ENCODE measurements at places on chromosomes 13 and 19.

GRCh38 chr19:42098781-42099180, 22.8 kb downstream of the ZNF574 start:
- DNase-seq = no peak

- no peak for DNase-seq
Measured at GRCh38 chr19:1041835-1042685, 2.2 kb downstream of the ABCA7 start.

- no peak for DNase-seq
Measured at GRCh38 chr13:93951951-93952350, 527.5 kb downstream of the DCT start.

DNA sequence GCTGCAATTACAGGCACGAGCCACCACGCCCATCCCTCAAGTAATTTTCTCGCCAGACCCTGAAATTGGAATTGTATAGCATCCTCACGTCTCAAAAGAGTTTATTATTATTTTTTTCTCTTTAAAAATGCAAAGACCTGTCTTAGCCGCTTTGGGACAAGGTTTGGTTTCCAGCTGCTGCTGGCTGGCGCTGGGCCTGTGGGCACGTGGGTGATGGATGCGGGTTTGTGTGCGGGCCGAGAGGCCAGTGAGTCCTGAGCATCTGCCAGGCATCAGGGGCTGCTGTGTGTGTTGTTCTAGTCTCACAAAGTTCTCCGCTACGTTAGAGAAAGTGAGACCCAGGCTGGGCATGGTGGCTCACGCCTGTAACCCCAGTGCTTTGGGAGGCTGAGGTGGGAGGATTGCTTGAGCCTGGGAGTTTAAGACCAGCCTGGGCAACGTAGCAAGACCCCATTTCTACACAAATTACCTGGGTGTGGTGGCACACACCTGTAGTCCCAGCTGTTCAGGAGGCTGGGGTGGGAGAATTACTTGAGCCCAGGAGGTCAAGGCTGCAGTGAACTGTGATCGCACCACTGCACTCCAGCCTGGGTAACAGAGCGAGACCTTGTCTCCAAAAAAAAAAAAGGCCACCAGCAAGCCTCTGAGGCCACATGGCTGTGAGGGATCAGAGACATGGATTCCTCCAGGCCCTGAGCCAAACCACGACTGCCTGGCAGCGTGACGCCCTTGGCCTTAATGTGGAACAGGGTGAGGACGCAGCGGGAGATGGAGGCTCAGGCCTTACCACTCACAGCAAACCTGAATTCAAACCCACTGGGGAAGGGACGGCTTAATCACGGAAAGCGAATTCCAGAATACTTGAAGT, 4.7 kb upstream of the TMPRSS9 start:
- no peak for DNase-seq

DNA sequence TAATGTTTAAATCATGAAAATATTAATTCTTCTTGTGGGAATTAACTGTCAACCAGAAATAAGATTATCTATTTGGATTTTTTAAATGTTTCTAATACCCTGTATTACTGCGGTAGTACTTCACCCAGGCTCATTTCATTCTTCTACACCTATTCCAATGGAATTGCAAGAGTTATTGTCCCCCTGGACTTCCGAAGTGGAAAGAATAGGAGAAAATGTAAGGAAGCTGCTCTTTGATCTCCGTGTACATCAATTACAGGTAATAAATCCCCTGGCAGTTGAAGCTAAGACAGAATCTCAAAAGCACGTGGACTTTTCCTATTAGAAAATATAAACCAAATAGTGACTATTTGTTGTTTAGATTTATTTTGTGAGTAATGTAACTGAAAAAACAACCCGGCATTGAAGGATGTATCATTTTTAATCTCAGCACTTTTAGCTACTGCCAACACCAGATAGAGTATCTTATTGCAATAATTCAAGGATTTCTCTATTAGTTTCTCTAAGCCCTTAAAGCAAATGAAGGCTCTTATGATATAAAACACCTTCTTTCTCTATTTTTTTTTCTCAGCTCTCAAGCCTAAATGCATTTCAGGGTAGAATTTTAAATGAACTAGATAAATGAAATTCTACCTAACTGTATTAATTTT, 77.3 kb downstream of the MZT1 start:
- DNase-seq = no peak

DNA sequence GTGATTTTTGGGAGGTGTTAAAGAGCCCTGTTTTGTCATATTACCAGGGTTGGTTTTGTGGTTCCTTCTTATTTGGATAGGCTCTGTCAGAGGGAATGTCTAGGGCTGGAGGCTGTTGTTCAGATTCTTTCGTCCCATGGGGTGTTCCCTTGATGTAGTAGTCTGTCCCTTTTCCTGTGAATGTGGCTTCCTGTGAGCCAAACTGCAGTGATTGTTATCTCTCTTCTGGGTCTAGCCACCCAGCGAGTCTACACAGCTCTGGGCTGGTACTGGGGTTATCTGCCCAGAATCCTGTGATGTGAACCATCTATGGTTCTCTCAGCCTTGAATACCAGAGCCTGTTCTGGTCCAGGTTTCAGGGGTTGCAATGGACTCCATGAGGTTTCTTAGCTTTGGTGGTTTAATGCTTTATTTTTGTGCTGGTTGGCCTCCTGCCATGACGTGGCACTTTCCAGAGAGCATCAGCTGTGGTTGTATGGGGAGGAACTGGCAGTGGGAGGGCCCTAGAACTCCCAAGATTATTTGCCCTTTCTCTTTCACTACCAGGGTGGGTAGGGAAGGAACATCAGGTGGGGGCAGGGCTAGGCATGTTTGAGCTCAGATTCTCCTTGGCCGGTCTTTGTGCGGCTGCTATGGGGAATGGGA, 78.8 kb downstream of the SPRY2 start:
- DNase-seq = no peak

GRCh38 chr13:43731296-43731695, 55.5 kb downstream of the ENOX1 start:
- DNase-seq = no peak

DNA sequence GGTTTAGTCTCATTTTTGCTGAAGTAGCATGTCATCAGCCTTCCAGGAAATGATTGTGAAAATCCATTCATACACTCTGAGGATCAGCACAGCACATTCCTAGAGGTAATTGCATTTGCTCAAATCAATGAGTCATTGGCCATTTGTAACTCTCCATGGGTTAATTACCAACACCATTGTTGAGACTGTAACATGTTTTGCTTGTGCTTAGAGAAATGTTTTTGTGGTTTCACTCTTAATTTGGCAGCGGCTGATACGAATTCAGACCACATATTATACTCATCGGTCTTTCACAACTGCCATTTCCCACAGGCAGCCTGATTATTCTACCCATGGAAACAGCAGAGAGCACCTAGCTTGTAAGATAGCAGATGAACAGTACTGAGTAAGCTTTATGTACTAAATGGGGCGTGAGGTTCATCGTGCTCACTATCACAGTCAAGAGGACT, 110.3 kb downstream of the NHLRC3 start:
- peak; percentile 20 for DNase-seq

DNA sequence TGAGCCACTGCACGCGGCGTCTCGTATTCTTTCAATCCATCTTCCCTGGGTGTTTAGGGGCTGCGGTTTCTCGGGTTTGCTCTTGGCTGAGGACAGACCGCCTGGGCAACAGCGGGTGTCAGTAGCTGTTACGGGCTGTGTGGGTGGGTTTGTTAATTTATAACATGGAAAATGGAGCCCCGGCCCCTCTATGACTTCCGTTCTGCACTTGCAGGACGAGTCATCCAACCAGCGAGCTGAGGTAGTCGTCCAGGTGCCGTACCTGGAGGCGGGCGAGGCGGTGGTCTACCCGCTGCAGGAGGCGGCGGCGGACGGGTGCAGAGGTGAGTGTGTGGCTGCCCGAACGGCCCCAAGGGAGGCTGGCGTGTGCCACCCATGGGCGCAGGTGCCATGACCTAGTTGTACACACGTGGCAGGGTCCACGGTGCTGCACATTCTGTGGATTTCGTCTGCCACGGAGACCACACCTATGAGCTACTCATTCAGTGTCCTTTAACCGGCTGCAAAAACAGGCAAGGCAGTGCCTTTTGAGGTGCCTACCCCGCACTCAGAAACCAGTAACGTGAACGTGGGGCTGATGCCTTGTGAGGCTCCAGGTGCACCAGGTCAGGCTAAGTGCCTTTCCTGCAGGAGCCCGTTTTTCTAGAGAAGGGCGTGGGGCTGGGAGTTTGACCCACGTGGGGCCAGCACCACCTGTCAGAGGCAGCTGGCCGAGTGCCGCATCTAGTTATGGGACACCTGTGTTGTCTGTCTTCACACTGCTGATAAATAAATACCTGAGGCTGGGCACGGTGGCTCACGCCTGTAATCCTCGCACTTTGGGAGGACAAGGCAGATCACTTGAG, 10.9 kb downstream of the POLR2E start:
- no peak for DNase-seq

GRCh38 chr13:32001154-32001768, 30.3 kb upstream of the FRY start:
- no peak for DNase-seq

- DNase-seq = no peak
Measured at GRCh38 chr19:41421314-41421713, 5.9 kb downstream of the B3GNT8 start.

DNA sequence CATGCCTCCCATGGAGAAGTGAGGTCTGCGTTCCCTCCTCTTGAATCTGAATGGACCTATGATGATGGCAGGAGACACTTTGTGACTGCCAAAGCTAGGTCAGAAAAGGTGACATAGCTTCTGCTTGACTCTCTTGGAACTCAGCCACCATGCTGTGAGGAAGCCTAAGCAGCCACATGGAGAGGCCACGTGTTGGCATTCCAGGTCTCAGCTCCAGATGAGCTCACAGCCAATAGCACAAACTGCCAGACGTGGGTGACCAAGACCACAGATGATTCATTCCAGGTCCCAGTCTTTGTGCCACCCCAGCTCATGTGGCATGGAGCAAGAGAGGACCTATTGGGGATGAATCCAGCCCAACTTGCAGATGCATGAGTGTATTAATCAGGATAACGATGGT, 8.7 kb upstream of the GGACT start:
- DNase-seq = no peak

DNA sequence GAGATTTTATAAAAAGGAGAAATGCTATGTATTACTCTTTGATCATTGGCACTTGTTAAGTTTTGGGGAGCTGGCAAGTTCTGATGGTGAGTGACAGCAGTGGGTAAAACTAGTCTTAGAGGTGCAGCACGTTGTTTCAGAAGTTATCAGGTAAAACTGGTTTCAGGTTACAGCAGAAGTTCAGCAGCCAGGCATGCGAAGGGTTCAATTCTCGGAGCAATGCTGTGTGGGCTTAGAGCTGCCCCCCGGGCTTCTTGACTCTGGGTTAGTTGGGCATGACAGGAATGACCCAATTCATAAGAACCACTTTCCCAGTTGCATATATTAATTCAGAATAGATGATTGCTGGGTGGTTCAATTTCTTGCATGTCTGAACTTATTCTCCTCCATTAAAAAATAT, 34.8 kb downstream of the ING1 start:
- DNase-seq = no peak

- DNase-seq = peak; percentile 67
Measured at GRCh38 chr19:41575998-41576397, at the start of gene CEACAM21. Gene CEACAM21 (plus strand): TSS chr19:41576166. CDS start chr19:41576275, 109 bp downstream.

- DNase-seq = no peak
Measured at GRCh38 chr13:90806892-90807291, 540.6 kb upstream of the MIR17HG start.

DNA sequence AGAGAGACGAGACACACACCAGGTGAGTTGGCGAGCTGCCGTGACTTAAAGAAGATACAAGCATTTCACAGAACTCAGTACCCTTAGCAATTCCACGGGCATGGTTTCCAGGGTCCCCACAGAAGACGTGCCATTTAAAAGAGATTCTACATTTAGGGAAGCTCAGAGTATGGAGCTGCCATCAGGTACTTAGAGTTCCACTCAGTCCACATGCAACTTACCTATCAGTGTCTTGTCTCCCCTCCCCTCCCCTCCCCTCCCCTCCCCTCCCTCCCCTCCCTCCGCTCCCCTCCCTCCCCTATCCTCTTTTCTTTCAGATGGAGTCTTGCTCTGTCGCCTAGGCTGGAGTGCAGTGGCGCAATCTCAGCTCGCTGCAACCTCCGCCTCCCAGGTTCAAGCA, 12.2 kb downstream of the ZNF30 start:
- DNase-seq = no peak

- DNase-seq = no peak
Measured at GRCh38 chr13:71677124-71677523, 189.9 kb downstream of the DACH1 start.

DNA sequence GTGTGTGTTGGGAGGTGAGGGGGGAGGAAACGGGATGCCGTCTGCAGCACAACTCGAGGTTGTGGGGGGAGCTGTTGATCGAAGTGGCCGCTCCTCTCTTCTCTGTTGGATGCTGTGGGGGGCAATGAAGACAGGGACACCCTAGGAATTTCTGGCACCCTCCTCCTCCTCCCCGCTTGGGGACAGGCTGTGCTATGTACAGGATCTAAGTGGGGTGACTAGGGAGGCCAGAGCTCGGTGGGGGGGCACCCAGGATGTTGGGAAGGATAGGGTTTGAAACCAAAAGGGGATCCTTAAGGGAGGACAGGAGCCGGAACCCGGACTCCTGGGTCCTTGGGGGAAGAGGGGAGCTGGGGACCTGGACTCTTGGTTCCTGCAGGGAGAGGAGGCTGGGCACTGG, 2.0 kb downstream of the GRIN2D start:
- DNase-seq = no peak
